Head of caudate nucleus (tissue), 42 donors: ENCODE measurements at places on chromosomes 13 and 19.

- no peak for DNase-seq
These were observed 18.9 kb downstream of the ADGRE3 start for GRCh38 chr19:14655726-14656125.

DNA sequence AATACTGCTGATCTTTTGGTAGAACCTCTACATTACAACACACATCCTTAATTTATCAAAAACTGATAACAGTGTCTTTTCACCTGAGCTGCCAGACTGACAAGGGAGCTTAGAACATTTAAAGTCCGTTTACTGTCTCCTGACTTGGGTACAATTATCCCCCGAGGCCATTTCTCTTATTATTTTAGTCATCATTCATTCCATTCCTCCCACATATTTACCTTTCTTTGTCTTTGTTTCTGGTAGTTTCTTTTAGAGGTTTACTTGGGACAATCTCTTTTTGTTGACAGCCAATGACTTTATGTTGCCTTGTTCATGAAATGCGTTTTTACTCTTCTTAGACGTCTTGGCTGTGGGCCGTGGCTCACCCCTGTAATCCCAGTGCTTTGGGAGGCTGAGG is 186.9 kb downstream of the PCCA start:
- DNase-seq = no peak

DNA sequence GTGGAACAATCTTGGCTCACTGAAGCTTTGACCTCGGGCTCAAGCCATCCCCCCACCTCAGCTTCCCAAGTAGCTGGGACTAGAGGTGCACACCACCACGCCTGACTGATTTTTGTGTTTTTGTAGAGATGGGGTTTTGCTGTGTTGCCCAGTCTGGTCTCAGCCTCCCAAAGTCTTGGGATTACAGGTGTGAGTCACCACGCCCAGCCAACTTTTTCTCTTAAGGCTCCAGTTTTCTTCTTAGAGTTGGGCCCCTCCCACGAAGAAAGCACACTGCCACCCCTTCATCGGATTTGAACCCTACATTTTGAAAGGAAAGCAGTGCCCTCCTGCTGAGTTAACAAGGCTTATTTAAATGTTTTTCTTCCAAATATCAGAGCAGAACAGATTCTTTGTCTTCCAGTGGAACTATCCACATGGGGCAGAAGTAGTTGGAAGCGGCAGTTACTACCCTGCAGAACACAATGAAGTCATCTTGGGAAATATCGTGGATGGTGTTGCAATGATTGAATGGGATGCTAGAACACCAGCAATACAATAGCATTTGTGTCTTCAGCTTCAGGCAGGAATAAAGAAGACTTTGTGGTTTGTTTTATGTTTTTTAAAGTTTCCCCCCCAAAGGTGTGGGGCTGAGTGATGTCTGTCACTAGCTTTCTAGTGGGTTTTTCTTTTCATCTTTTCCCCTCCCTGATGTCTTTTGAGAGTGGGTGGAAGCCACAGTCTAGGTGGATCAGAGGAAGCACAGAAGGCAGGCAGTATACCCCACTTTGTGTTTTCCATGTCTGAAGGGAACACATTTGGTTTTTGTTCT is 8.9 kb downstream of the ACTN4 start:
- peak; percentile 45 for DNase-seq

- DNase-seq = peak; percentile 98
These were observed at the start of gene ZNF682 for GRCh38 chr19:20039203-20039723. ZNF682 (minus strand) TSS chr19:20039505; CDS start chr19:20039345, 160 bp downstream.

DNA sequence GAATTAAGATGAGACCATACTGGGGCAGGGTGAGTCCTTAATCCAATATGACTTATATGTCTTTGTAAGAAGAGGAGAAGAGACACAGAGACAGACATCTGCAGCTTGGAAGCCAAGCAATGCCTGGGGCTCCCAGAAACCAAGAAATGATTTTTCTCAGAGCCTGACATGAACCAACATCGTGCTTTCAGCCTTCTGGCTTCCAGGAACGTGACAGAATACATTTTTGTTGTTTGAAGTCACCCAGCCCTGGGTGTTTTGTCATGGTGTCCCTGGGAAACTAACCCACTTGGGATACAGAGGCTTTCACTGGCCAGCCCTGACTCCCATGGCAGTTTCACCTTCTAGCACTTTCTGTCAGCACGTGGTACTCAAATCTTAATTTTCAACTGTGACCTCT is 95.3 kb upstream of the SLC10A2 start:
- no peak for DNase-seq

- DNase-seq = no peak
These were observed 5.4 kb downstream of the UPF3A start for GRCh38 chr13:114286808-114287207.

- no peak for DNase-seq
These were observed 7.7 kb downstream of the DOCK6 start for GRCh38 chr19:11254666-11255065.
